Umbilical cord (tissue), 2 donors: ENCODE measurements at places on chromosomes 2 and 18.

GRCh38 chr18:79923896-79924585, 27.4 kb downstream of the SLC66A2 start:
- no peak for DNase-seq

- DNase-seq, result no peak
Measured at GRCh38 chr18:59189746-59190145, 30.2 kb upstream of the GRP start.

- no peak for DNase-seq
Measured at GRCh38 chr2:20291846-20292408, 58.7 kb downstream of the PUM2 start.

- no peak for DNase-seq
Measured at GRCh38 chr2:216857131-216857550, 2.7 kb downstream of the TNP1 start.

DNA sequence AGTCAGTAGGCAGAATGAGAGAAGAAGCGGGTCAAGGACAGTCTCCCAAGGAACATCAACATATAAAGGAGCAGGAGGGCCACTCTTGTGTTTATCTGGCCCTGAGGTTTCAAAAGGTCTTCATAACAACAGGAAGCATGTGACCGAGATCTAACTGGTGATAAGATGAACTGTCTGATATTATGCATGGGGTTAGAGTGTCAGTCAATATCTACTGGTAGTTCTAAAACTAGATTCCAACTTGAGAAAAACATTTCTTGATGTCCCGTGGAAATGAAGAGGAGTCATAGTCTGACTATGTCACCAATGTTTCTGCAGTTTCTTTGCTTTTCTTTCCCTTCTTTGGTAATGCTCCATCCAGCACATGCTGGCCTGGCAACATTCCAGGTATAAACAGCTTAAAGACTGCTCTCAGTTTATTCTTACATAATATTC, 77.5 kb upstream of the ITPRID2 start:
- DNase-seq, result peak; percentile 68

DNA sequence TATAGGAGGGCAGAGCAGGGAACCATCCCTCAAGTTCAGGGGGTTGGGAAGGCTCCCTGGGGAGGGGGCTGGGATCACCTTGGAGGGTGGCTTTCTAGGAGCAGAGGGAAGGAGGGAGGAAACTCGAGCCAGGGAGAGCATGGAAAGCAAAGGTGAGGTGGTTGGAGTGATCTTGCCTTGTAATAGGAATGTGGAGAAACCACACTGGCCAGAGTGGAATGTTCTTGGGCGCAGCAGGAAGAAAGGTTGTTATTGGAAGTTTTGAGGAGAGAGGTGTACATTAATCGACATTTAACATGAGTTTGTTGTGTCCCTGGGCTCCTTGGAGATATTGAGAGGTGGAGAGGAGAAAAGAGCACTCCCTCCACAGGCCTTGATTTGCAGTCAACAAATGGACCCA, 272.2 kb downstream of the PRKCE start:
- DNase-seq, result no peak
